ENCODE measurements at places on chromosomes 6 and 20. TPM values are rescaled to one million over a fixed set of nuclear protein-coding genes. Genes with fewer than 3 reads are reported as not detected.

- no peak for DNase-seq
Measured at GRCh38 chr6:126143761-126144251, 157.5 kb downstream of the TRMT11 start.

TNNC2 gene
- not detected for total RNA-seq

MAK gene
- 0.58 TPM for total RNA-seq

DNA sequence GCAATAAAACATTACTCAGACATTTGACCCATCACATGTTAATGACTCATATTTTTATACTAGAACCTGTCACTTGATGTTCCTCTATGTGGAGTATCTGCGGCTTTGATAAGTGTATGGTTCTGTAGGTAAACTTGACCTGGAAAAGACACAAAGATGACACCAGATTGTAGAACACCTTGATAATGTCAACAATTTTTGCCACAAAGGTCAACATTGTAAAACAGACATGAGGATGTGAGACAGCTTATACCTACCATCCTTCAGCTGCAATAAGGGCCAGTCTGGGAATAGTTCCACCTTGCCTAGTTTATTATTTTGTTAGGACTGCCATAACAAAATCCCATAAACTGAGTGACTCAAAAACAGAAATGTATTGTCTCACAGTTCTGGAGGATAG is 202.4 kb downstream of the LMBRD1 start:
- DNase-seq: no peak

DNA sequence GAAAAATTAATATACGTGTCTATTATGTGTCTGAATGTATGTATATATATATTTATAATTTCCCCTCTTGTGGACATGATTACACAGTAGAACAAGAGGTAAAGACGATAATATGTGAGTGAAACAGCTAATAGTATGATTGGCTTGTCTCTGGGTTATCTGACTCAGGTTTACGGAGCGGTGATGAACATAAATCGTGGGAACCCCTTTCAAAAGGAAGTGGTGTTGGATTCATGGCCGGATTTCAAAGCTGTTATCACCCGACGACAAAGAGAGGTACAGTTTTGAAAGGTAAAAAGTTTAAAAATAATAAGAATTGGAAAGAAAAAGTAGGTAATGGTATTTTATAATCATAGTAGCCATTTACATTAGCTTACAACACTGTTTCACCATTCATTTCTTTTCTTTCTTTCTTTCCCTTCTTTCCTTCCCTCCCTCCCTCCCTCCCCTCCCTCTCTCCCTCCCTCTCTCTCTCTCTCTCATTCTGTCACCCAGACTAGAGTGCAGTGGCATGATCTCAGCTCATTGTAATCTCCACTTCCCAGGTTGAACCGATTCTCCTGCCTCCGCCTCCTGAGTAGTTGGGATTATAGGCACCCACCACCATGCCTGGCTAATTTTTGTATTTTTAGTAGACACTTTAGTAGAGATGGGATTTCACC is 15.9 kb downstream of the GLYATL3 start:
- DNase-seq: no peak

GRCh38 chr6:144546807-144547206 is 261.7 kb downstream of the UTRN start:
- no peak for DNase-seq

DNA sequence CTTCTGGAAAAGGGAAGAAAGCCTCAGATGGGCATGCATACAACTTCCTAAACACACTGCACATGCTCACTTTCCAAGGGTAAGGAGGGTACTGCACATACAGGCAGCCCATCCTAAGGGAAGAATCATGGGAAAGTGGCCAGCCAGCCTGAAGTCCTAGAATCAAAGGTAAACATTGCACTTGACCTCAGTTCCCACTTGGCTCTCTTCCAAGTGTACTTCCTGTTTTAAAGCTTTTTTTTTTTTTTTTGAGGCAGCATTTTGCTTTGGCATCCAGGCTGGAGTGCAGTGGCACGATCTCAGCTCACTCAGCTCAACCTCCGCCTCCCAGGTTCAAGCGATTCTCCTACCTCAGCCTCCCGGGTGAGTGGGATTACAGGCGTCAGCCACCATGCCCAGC is 225.3 kb upstream of the EPHA7 start:
- no peak for DNase-seq

GRCh38 chr20:37310951-37311350 is 21.5 kb downstream of the MANBAL start:
- no peak for DNase-seq

DNA sequence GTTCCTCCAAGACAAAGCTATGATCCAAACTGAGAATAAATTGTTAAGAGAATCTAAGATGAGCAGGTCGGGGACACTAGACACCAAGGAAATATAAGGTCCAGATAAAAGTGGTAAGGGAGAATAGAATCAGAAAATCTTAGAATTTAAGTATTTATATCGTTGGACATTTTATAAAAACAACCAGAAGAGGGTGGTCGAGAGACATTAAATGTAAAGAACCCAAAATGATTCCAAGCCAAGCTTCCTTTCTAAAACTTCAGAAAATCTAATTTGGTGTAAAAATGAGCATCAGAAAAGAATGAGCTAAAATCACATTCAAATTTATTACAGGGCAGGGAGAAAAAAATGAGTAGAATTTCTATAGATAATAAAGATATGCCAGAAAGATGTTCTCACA is 97.8 kb upstream of the OGFRL1 start:
- no peak for DNase-seq

GRCh38 chr6:24643920-24644319 is 2.1 kb downstream of the KIAA0319 start:
- no peak for DNase-seq

DNA sequence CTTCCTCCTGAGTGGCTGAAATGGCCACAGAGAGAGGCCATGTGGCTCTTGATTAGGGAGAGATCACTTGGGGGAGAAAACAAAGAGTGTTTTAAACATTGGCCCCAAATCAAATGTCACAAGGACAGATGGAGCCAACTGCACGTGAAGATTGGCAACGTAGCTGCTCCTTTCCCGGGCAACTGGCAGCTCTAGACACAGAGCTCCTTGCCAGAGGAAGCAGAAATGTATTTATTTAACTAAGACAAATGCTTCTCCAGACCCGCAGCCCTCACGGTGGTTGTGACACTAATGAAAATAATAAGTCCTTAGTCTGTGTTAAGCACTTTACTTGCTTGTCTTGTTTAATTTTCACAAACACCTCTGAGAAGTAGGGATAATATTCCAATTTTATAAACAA is 49.6 kb upstream of the DSN1 start:
- DNase-seq: no peak
